ENCODE measurements at places on chromosomes 4 and X.

DNA sequence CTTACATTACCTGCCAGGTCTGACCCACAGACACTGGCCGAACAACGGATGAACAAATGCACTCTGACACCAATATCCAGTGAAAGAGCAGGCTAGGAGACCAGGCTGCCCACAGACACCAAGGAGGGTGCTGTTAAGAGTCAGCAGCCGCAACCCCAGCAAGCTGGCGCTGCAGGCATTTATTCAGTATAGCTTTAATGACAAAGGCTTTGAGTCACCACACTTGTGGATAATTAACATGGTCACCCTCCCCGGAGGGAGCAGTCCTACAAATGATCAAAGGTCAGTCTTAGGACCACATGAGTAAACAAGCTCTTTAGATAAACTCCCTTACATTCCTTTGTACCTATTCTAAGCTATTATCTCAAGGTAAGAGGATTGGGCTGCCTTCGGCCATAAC, 368.5 kb upstream of the GRID2 start:
- no peak for DNase-seq

DNA sequence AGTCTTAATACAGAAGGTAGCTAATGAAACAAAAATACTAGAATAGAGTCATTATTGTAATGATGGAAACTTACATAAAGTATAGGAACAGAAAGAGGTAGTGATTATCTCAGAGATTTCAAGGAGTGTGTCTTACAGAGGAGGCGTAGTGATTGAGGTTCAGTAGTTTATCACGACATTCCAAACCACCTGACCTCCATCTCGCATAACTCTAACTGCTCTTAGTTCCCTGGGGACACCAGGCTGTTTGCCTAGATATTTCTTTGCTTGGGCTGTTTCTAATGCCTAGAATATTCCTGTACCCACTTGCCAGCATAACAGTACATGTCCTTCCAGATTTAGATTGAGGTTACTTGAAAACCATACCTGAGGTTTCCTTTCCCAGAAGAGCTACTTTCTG, 29.1 kb downstream of the STAG2 start:
- DNase-seq, result no peak

DNA sequence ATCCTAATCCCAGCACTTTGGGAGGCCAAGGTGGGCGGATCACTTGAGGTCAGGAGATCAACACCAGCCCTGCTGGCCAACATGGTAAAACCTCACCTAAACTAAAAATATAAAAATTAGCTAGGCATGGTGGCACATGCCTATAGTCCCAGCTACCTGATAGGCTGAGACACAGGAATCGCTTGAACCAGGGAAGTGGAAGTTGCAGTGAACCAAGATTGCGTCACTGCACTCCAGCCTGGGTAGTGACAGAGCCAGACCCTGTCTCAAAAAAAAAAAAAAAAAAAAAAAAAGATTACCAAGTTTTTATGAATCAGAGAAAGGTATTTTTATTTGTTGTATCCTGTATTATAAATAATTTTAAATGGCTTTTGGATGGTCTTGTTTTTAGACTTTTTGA, 15.1 kb downstream of the TRAPPC11 start:
- no peak for DNase-seq

GRCh38 chr4:156998500-156999174, 27.0 kb upstream of the PDGFC start:
- no peak for DNase-seq

- DNase-seq, result no peak
Observed at GRCh38 chrX:50198348-50198747, 2.5 kb downstream of the AKAP4 start.

GRCh38 chr4:35982318-35982717, 262.0 kb downstream of the ARAP2 start:
- DNase-seq, result no peak

DNA sequence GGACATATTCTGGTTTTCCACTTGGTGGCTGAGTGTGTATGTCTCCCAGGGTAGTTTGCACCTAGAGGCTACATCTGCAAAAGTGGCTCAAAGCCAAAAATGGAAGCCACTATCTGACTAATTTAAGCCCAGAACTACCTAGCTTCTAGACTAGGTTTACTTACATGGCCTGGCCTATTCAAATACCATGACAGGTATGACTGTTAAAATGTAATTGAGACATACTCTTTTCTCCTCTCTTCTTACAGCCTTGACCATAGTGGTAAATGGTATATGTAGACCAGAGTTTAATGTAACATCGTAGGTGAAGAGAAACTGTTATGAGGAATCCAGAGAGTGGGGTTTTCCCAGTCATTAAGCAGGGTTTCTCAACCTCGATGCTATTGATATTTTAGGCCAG, 2.6 kb upstream of the TRPC5 start:
- DNase-seq, result no peak

DNA sequence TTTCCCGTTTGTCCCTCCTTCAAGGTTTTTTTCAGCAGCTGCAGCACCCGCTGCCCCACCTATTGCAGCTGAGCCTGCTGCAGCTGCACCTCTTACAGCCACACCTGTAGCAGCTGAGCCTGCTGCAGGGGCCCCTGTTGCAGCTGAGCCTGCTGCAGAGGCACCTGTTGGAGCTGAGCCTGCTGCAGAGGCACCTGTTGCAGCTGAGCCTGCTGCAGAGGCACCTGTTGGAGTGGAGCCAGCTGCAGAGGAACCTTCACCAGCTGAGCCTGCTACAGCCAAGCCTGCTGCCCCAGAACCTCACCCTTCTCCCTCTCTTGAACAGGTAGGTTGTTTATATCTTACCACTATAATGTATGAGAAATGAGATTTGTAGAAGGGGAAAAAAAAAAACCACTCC, 4.5 kb downstream of the PRR27 start:
- no peak for DNase-seq

DNA sequence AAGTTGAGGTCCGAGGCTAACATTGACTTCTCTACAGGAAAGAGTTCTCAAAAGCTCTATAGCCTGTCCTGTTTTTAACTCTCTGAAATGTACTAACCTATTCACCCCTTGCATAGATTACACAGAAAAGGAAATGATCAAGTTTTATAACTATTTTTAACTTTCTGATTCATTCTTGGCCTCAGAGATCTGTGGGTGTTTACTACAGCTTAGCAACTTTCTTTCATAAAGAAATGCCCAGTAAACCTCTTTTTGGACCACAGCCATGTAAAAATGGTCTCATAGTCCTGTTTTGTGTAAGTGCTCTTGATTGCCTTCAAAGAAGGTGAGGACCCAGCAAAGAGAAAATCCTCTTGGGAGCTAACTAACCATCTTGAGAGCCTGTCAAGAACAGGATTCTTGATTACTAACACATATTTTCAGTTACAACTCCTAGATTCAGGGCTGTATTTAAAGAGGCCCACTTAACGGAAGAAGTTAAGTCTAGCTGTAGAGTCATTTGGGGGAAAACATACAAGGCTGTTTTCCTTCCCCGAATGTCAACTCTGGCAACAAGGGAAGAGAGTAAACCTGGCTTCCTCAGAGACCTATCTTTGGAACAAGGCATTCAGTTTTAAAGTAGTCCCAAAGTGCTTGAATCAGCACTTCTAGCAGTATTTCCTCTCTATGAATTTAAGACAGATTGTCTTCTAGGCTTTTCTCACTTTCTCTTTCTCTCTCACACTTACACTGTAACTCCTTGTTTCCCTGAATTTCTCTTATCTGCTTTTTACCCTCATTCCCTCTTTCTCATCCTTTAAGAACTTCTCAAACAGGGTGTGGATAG, 78.2 kb downstream of the IL21 start:
- DNase-seq, result no peak

GRCh38 chr4:10730590-10730989, 46.0 kb upstream of the CLNK start:
- no peak for DNase-seq

- DNase-seq, result peak; percentile 73
Observed at GRCh38 chr4:161936625-161937550, 226.9 kb downstream of the FSTL5 start.

DNA sequence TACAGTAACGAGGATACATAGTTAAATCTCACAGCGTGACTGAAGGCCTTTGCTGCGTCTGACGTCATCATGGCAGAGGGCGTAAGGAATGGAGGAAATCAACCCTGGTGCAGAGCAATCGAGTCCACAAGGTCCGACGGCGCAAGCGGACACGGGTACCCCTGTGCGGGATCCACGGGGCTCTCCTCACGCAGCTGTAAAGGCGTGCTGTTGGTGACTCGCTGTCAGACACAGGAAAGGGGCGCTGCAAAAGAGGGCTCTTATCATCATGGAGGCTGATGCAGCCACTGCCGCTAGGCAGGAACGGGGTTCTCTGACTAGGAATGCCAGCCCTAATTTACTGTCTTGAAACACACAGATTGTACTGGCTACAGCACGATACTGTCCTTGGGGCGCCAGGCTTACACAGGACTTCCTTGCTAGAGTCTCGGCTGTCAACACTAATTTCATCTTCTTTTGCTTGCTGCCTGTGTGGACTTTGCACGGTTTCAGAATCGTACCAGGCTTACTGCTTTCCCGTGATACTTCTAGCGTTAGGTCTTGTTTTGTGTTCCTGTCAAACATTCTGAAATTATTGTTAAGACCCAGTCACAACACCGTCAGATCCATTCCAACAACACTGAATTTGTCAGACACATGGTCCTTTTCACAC, 13.6 kb downstream of the RNF212 start:
- no peak for DNase-seq

- DNase-seq, result no peak
Observed at GRCh38 chr4:62901101-62901500, 1508.1 kb downstream of the TECRL start.

DNA sequence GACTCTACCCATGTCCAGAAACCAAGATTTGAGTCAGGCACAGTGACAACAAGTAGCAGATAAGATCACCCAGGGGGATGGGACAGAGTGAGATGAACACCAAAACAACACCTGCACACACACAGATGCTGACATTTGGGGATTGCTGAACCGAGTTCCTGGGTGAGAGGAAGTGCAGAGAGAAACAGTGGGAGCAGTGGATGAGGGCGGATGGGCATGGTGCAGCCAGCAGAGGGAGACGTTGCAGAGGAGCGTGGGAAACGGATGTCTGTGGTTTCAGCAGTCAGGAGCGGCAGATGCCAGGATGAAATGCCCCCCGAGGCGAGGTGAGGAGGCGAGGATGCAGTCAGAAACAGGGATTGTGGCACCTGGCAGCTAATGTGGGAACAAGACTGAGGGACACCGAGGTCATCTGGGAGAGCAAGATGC, 78.6 kb upstream of the STS start:
- DNase-seq, result no peak

DNA sequence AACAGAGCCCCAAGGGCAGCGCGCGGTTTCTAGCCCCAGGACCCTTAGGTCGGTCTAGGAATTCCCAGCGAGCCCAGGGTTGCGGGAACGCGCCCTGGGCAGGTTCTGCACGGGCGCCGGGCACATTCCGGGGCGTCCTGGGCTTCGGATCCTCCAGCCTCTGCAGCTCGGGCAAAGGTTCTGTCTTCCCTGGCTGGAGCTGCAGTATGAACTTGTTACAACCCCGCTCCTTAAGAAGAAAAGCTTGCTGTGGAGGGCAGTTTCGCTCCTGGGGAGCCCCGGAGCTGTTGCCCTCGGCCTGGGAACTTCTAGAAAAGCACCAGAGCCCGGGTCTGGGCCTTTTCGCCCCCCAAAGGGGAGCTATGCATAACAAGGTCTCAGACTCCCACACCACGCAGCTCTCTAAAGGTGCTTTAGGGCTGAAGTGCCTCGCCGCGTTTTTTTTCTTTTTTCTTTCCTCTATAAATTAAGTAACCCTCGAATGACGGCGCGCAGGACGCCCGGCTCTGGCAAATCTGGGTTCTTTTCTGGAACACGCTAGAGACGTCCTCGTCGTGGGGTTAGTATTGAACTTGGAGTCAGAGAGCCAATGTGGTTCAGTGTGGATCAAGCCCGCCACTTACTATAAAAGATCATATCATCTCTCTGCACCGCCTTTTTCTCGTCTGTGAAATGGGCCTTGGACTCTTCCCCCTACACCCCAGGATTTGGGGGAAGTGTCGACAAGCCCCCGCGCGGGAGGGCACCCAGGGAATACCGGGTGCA, 5.7 kb downstream of the MSX1 start:
- no peak for DNase-seq

DNA sequence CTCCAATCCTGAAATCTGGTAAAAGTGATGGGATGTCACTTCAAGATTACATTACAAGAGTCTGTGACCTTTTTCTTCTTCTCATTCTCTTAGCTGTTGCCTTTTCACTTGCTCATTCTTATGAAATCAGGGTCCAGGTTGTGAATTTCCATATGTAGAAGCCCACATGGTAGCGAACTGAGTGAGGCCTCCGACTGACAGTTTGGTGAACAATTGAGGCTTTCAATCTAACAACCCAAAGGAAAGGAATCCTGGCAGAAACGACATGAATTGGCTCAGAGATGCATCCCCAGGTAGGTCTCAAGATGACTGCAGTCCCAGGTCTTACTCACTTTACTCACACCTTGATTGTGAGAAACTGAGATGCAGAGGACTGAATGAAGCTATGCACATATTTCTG, 203.4 kb upstream of the FAT4 start:
- no peak for DNase-seq

GRCh38 chr4:104424475-104424941, 70.2 kb downstream of the CXXC4 start:
- no peak for DNase-seq

- no peak for DNase-seq
Observed at GRCh38 chr4:53777244-53777984, 186.1 kb upstream of the LNX1 start.

DNA sequence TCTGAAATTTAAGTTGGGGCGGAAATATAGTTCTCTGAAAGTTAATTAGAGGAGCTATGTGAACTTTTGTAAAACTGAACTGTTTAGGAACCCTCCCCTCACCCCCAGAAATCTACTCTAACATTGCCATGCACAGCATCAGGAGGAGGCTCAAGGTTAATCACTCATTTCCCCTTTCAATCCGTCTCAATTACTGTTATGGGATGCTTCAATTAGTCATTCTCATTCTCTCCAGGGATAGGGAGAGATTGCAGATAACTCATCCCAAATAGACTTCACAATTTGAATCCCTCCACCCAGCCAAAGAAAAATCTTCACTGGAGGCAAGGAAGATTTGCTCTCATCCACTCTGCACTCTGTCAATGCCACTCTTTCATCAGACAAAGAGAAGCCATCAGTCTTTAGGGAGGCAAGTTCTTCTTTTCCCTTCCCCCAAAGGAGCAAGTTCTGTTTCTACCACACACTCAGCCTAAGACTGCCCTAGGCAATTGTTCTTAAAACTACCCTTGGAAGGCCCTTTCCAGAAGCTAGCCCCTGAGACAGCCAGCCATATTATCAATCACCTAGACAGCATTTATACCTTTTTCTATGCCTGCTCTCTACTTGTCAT, 140.4 kb downstream of the SLC10A7 start:
- no peak for DNase-seq
